ENCODE measurements at places on chromosomes 3 and 15.

- DNase-seq = no peak
Measured at GRCh38 chr3:197567904-197568681, 12.3 kb upstream of the BDH1 start.

DNA sequence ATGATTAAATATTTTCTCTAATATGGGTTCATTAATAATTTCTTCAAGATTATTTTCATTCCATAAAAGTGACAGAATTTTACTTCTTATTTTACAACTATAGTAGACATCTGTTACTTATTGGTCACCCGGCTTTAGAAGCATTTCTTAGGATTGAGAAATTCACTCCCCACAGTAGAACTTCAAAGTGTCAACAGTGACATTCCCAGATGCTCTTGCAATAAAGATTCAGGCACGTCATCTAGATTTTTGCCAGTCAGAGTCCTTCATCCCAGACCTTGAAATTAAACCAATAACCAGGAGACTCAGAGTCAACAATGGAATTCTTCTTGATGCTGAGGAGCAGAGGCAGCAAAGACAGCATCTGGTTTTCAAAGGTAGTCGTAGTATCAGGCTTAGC lies 190.8 kb downstream of the VGLL3 start:
- DNase-seq = no peak

DNA sequence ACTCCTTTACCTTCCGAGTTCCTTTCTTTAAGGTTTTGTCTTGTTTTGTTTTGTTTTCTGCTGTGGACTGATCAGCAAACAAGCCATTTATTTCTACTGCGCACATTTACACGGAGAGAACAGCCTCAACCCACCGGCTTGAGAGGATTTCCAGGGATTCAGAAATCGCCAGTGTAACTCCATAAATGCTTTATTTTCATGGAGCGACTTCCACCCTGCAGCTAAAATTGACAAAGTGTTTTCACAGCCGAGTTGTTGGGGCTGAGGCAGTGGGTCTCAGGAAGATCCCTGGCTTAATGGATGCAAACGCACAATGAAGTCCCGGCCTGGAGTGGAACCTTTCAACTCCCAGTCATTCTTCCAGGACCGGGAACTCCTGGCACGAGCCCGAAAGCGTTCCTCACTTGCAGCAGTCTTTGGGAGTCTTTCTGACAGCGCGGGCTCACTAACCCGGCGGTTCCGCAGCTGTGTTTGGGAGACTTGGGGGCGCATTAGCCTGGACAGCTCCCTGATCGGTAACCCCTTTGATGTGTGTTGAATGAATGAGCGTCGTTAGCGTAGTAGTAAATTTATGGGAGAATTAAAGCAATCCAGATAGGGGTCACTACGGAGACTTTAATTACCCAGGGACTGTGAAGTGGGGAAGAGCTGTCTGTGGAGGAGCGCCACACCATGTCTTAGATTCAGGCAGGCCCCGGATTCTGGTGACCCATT lies 785 bp upstream of the MYRIP start:
- DNase-seq = no peak

DNA sequence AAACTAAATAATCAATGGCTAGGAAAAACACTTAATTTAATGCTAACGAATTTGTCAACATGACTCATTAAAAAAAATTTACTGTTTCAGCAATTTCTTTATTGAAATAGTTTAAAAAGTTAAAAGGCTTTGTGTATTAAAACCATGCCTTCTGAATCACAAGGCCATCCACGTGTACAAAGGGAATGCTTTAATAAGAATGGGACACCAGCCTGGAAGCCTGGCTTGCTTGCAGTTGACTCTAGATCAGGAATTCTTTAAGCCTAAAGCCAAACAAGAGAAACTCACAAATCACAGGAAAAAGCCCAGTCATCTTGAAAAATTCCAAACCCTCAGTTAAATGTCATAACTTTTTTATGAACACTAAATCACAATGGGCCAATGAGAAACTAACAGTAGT lies 137.6 kb downstream of the PEAK1 start:
- DNase-seq = no peak

GRCh38 chr3:127859730-127860129 lies 37.4 kb upstream of the MGLL start:
- DNase-seq = no peak

DNA sequence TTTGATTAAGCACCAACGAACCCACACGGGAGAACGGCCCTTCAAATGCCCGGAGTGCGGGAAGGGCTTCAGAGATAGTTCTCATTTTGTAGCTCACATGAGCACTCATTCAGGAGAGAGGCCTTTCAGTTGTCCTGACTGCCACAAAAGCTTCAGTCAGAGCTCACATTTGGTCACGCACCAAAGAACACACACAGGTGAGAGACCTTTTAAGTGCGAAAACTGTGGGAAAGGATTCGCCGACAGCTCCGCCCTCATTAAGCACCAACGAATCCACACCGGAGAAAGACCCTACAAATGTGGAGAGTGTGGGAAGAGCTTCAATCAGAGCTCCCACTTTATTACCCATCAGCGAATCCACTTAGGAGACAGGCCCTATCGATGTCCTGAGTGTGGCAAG lies 8.7 kb downstream of the ZNF774 start:
- DNase-seq = no peak
